Lung microvascular endothelial cell (primary cell): ENCODE measurements at places on chromosomes 6 and 20.

- DNase-seq, result no peak
Measured at GRCh38 chr6:8837343-8837742, 402.0 kb upstream of the SLC35B3 start.

DNA sequence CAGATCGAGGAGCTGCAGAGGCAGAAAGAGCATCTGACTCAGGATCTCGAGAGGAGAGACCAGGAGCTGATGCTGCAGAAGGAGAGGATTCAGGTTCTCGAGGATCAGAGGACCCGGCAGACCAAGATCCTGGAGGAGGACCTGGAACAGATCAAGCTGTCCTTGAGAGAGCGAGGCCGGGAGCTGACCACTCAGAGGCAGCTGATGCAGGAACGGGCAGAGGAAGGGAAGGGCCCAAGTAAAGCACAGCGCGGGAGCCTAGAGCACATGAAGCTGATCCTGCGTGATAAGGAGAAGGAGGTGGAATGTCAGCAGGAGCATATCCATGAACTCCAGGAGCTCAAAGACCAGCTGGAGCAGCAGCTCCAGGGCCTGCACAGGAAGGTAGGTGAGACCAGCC lies 26.2 kb downstream of the C20orf173 start:
- DNase-seq, result no peak

- DNase-seq, result no peak
Measured at GRCh38 chr20:1370548-1371110, 22.2 kb downstream of the FKBP1A start.

- DNase-seq, result peak; percentile 76
Measured at GRCh38 chr6:11614534-11615213, 77.1 kb downstream of the TMEM170B start.

DNA sequence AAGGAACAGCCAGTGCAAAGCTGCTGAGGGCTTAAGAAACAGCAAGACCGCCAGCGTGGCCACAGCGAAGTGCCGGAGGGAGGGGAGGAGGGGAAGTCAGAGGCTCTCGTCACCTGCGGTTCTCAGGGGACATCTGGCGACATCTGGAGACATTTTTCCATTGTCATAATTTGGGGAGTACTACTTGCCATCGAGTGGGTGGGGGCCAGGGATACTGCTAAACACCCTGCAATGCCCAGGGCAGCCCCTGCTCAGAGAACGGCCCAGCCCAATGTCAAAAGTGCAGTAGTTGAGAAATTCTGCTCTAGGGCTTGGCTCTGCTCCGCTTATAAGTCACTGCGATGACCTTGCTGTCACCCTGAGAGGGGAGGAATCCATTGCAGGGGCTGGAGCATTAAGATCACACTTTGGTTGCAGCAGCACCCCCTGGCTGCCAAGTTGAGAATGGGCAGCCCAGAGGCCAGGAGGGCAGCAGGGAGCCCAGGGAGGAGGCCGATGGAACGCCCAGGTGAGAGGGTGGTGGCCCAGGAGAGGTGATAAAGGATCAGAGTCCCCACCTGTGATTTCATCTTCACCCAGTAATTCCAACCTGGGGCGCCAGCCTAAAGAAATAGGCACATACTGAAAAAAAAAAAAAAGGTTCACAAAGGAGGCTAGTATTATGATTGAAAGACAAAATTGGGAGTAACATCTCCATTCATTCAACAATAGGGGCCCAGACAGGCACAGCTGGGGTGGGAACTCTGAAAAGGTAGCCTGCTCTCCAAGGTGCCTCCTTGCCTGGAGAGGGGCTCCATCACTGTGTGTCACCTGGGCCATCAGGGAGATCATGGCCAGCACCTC lies 218.2 kb downstream of the BMP7 start:
- DNase-seq, result peak; percentile 11

GRCh38 chr6:33731751-33732282 lies 14.9 kb downstream of the IP6K3 start:
- no peak for DNase-seq

DNA sequence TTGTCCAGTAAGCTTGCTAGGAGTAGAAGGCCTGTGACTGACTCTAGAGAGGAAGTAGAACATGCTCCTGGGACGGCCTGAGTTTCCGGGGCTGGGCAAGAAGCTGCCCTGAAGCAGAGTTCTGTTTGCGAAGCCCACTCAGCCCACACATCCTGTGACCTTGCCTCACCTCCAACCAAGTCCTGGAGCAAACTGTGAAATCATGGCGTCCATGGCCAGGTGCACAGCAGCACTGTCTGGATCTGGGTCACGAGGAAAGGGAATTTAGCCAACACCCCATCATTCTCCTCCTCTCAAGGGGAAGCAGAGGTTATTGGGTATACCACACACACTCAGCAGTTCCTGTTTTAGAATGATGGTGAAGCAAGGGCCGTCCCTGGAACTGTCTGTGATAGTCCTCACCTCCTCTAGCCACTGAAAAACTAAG lies 87.5 kb downstream of the CRYBG1 start:
- DNase-seq, result peak; percentile 21

DNA sequence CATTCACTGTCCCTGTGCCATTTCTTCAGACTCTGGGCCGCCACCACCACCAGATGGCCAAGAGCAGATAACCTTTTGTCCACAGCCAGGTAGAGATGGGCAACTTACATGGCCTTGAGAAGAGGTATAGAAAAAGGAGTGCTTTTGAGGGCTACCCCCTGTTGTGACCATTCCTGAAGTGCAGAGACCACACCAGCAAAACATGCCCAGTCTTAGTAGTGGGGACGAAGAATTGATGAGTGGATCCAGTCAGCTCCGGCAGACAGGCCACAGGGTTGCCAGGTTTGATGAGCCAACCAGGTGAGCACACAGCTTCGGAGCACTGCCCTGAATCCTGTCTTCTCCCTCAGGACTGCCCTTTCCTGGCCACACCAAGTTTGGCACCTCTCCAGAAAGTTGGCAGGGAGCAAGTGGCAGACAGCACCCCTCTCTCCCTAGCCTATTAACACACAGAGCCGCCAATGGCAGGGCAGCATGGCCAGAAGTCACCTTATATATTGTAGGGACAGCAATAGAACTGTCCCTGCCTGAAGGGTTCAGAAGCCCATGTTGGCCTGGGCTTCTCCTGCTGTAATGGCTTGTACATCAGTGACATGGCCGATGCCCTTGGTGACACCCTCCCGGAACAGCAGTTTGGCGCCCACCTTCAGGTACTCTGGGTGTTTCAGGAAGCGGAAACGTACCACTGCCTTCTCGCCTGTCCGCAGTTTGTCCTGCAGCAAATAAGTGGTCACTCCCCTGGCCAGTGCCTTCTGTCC lies 7.8 kb downstream of the GTPBP2 start:
- no peak for DNase-seq

DNA sequence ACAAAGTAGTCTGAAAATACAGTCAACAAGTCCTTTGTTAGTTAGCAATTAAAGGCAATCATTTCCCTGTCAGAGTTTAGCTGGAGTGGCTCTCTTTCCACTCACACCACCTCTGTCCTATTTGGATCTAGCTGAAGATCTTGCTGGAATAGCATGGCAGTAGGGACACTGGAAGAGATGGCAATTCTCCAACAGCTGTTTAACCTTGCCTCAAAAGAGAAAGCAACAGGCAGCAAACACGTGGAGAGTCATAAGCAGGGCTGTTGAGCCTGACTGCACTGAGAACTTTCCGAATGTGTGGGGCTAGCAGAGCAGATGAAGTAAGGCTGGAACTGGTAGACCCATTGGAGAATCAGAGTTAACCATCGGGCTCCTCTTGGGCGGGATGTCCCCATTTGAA lies 38.0 kb upstream of the PRSS35 start:
- peak; percentile 50 for DNase-seq

GRCh38 chr6:150008588-150008987 lies 16.7 kb downstream of the RAET1L start:
- DNase-seq, result no peak
